ENCODE measurements at places on chromosomes 11 and 22. TPM values are rescaled to one million over a fixed set of nuclear protein-coding genes. Genes with fewer than 3 reads are reported as not detected.

Gene SLC29A2
- 14.2 TPM for total RNA-seq

Gene OAF
- 67.7 TPM for total RNA-seq

Gene LYVE1
- 31.4 TPM for total RNA-seq

Gene UBQLNL
- 0.52 TPM for total RNA-seq

Gene SNX32
- 0.26 TPM for total RNA-seq

Gene LTBP3
- 131 TPM for total RNA-seq

- H3K4me3 ChIP-seq = no peak overlapping the region
- no peak overlapping the region for H3K27ac ChIP-seq
- DNase-seq = peak; percentile 83
Measured at GRCh38 chr11:119323532-119324033, 6.7 kb upstream of the MCAM start.

GRCh38 chr11:24748261-24748660, 251.4 kb downstream of the LUZP2 start:
- H3K36me3 ChIP-seq = no peaks in the 10 kb centered on the region
- DNase-seq = no peak
- H3K4me1 ChIP-seq = no peaks in the 10 kb centered on the region
- H3K4me3 ChIP-seq = no peak overlapping the region

GRCh38 chr22:39474351-39475111, 17.7 kb downstream of the MGAT3 start:
- no peaks in the 10 kb centered on the region for H3K36me3 ChIP-seq
- peaks cover 33% of the 10 kb centered on the region for H3K4me1 ChIP-seq
- peak overlapping the region; percentile 37 for H3K27ac ChIP-seq
- no peak overlapping the region for H3K4me3 ChIP-seq
- no peaks in the 10 kb centered on the region for H3K27me3 ChIP-seq

DNA sequence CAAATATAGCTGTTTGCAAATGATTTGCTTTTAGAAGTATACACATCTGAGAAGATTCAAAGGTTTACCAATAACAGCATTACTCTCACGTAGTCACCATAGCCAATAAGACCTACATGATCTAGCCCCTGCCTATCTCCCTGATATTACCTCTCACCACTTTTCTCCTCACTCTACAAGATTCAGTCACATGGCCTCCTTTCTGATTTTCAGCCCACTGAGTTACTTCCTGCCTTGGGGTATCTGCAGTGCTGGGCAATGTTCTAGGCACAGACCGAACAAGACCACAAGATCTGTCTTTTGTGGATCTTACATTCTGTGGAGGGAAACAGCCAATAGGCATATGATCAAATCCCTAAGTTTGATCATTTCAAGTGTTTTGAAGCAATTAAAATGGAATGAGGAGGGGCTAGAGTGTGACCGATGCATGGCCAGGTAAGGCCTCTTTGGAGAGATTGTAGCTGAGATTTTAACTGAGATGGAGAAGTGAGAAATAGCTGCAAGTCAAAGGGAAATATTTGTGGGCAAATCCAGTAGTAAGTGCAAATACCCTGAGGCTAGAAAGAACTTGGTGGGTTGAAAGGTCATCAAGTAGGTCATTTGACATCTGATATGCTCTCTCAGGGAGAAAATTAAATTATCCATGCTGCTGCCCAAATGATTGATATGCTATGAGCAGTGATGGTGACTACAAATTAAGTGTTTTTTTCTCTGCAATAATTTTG, 43.1 kb downstream of the ARL14EP start:
- DNase-seq = no peak
- H3K4me1 ChIP-seq = no peaks in the 10 kb centered on the region
- H3K27ac ChIP-seq = no peak overlapping the region
- no peaks in the 10 kb centered on the region for H3K27me3 ChIP-seq
- no peaks in the 10 kb centered on the region for H3K36me3 ChIP-seq
- no peak overlapping the region for H3K4me3 ChIP-seq

- DNase-seq = peak; percentile 68
- H3K4me1 ChIP-seq = peaks cover 23% of the 10 kb centered on the region
- peak overlapping the region; percentile 41 for H3K27ac ChIP-seq
- H3K36me3 ChIP-seq = no peaks in the 10 kb centered on the region
Measured at GRCh38 chr11:13052130-13052571, 43.0 kb downstream of the RASSF10 start.

DNA sequence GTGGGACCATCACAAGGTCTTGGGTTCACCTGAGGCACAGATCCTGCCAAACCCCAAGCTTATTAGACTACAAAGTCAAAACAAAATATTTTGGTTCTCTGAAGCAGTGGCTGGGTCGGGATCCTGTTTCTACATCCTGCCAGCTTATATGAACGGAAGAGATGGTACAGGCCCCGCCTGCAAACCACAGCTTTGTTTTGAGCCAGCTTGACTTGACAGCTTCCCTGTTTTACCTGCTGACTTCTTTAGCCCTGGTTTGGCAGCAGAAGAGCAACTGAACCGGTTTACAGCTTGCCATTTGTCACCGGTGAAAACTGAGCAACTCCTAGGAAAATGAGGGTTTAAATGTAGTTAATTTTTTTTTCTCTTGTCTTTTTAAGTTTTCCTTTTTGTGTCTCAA, 11.4 kb downstream of the PACS1 start:
- no peak overlapping the region for H3K4me3 ChIP-seq
- peaks cover 51% of the 10 kb centered on the region for H3K4me1 ChIP-seq
- DNase-seq = peak; percentile 76
- no peaks in the 10 kb centered on the region for H3K36me3 ChIP-seq

DNA sequence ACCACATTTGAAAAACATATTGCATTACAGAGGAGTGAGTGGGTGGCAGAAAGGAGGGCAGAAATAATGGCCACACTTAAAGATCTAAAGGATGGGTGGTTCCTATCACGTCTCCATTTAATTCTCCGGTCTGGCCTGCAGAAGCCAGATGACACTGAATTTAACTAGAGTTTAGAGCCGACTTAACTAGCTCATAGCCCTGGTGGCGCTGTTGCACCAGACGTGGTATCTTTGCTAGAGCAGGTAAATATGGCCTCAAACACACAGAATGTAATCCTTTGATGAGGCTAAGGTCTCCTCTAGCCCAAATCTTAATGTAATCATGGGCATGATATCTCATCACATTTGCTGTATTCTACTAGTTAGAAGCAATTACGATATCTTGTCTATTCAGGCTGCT, 51.5 kb upstream of the GAL start:
- H3K4me1 ChIP-seq = no peaks in the 10 kb centered on the region
- DNase-seq = peak; percentile 45
- H3K36me3 ChIP-seq = no peaks in the 10 kb centered on the region
- H3K27me3 ChIP-seq = no peaks in the 10 kb centered on the region

DNA sequence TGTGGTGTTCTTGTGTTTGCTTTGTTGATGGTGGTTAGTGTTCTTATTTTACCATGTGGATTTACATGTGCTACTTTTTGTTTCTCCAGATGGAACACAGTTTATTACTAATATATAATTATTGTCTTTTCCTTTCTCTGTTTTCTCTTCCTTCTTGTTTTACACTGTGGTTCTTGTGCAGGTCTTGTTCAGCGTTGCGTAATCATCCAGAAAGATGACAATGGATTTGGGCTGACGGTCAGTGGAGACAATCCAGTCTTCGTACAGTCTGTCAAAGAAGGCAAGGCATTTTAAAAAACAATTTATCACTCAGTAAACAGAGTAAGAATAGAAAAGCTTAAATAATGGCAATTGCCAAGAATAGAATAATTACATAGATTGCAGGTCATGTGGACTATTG, 84.4 kb downstream of the ARHGEF12 start:
- H3K4me3 ChIP-seq = no peak overlapping the region
- H3K27me3 ChIP-seq = no peaks in the 10 kb centered on the region
- no peak overlapping the region for H3K27ac ChIP-seq
- no peaks in the 10 kb centered on the region for H3K4me1 ChIP-seq

- H3K4me1 ChIP-seq = peaks cover 25% of the 10 kb centered on the region
- peak; percentile 79 for DNase-seq
- peaks cover 6% of the 10 kb centered on the region for H3K36me3 ChIP-seq
- H3K27me3 ChIP-seq = no peaks in the 10 kb centered on the region
Measured at GRCh38 chr11:61141601-61142028, 19.6 kb downstream of the VPS37C start.

GRCh38 chr22:31604137-31604705, 57.8 kb downstream of the PISD start:
- no peaks in the 10 kb centered on the region for H3K27me3 ChIP-seq
- no peak overlapping the region for H3K4me3 ChIP-seq
- no peak for DNase-seq
- no peak overlapping the region for H3K27ac ChIP-seq
- peaks cover 3% of the 10 kb centered on the region for H3K36me3 ChIP-seq

All from body of pancreas (tissue), 4 donors.